ENCODE measurements at places on chromosomes 2 and 18. TPM values are rescaled to one million over a fixed set of nuclear protein-coding genes. Genes with fewer than 3 reads are reported as not detected.

DNA sequence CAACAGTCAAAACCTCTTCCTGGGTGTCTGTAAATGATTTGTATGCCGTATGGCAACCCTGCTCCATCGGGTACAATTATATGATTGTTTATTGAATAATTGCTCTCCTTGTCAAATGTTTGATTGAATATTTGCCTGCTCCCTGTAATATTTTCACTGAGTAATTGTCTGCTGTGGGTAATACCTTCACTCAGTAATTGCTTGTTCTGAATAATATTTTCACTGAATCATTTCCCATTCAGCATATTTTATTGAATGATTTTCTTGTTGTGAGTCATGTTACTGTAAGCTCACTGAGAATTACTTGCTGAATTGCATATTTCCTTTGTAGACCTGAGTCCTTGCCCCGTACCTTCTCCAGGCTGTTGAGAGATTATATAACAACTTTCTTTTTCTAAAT, 535.2 kb downstream of the METTL4 start:
- DNase-seq: no peak

GRCh38 chr2:42238644-42239288, 69.6 kb downstream of the EML4 start:
- DNase-seq: no peak

GRCh38 chr2:162267496-162267895, 24.3 kb upstream of the FAP start:
- no peak for DNase-seq

GRCh38 chr2:225030203-225030602, 12.1 kb downstream of the DOCK10 start:
- no peak for DNase-seq

DNA sequence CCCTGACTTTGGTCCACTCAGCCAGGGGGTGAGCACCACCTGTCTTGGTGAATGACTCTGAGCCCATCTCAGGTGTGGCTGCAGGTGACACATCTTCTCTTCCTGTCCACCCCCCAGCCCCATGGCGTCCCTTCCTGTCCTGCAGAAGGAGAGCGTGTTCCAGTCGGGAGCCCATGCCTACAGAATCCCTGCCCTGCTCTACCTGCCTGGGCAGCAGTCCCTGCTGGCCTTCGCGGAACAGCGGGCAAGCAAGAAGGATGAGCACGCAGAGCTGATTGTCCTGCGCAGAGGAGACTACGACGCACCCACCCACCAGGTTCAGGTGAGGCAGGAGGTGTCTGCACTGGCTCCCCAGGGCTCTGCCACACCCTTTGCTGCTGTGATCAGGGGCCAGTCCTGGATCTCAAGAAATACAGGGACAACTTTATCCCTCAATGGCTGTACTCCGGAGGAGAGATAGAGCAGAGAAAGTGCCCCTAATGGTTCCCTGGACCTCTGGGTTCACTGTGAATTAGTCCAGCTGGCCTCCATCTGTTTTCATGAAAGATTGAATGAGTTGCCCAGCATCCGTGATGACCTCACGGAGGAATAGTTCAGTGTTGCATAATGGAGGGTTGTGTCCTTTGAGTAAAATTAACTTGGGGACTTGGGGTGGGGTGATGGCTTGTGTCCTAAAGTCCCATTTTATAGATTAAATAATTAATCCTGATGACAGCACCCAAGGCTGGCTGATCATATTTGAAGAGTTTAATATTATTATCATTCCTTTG, at the start of gene NEU2:
TSS of gene NEU2 (plus strand) at position 122 of the 770 bp plus-strand sequence. CDS start at position 122, 0 bp downstream.
- DNase-seq: peak; percentile 61

Gene FZD7
- 4.8 TPM for polyA plus RNA-seq

Data from aorta (tissue), 5 donors.